H7 (cell line): ENCODE measurements at places on chromosomes 6 and 20.

- DNase-seq: no peak
These were observed 8.2 kb downstream of the SPDEF start for GRCh38 chr6:34547701-34548644.

- no peak for DNase-seq
These were observed 36.8 kb upstream of the CLIC5 start for GRCh38 chr6:46052479-46052878.

DNA sequence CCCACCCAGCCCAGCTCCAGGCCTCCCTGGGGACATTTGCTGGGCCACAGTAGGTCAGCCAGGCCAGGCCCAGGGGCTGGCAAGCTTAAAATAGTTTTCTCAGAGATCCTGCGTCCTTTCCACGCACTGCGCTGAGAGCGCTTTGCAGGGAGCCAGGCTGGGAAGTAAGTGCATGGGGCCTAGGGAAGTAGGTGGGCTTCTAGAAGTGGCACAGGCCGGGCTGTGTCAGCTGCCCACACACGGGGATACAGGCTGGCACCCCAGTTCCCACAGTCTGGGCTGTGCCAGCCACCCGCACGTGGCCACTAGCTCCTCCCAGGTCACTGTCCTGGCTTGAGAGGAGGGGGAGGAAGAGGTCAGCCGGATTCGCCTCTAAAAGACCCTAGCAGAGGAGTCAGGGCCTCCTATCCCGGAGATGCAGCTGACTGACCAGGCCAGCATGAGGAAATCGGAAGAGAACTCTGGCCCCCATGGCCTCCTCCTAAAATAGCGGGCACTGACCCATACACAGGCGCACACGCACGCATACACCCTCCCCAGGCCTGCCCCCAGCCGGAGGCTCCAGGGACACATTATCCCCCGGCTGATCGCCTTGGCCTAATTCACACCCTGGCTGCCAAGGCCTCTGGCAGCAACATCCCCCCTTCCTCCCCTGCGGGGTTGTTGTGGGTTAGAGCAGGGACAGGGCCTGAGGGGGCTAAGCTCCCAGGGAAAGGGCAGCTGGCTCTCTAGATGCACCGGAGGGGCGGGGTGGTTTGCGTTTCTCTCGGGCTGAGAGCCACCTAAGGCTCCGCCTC, 5.4 kb downstream of the SLCO4A1 start:
- no peak for DNase-seq

DNA sequence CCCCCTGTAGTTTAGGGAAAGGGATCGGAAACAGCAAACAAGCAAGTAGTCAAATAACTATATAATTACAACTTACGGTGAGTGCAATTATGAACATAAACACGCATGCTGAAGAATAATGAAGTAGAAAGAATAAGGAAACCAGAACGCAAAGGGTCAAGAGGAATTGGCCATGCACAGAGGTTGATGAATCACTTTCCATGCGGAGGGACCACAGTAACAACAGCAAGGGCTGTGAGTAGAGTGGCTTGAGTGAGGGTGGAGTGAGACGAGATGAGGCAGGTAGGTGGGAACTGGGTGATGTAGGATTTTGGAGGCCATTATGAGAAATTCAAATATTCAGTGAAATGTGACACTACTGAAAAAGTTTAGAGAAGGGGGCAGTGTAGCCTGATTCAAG, 112.2 kb upstream of the LAMP5 start:
- no peak for DNase-seq

DNA sequence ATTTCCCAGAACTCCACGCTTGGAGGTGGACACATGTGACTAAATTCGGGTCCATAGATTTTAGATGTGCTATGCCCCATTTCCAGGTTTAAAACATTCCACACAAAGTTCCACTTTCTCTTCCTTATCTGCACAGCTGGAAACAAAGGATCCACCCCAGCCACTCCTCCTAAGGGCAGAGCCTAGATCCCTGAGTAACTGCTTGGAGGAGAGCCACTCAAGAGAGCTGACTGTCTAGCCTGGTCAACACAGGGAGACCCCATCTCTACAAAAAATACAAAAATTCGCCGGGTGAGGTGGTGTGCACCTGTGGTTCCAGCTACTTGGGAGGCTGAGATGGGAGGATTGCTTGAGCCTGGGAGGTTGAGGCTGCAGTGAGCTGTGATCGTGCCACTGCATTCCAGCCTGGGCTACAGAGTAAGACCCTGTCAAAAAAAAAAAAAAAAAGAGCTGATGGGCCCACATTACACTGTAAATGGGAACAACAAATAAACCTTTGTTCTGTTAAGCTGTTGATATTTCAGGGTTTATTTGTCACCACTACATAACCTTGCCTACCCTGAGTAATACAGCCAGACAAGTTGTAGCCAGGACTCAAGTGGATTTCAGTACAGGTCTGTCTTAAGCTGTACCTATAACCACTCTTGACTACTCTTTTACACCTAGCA, 25.8 kb upstream of the SNRPC start:
- DNase-seq: no peak

GRCh38 chr20:48224533-48225050, 439.3 kb upstream of the SULF2 start:
- DNase-seq: no peak

- DNase-seq: no peak
These were observed 338.2 kb upstream of the PREP start for GRCh38 chr6:105740946-105741645.

DNA sequence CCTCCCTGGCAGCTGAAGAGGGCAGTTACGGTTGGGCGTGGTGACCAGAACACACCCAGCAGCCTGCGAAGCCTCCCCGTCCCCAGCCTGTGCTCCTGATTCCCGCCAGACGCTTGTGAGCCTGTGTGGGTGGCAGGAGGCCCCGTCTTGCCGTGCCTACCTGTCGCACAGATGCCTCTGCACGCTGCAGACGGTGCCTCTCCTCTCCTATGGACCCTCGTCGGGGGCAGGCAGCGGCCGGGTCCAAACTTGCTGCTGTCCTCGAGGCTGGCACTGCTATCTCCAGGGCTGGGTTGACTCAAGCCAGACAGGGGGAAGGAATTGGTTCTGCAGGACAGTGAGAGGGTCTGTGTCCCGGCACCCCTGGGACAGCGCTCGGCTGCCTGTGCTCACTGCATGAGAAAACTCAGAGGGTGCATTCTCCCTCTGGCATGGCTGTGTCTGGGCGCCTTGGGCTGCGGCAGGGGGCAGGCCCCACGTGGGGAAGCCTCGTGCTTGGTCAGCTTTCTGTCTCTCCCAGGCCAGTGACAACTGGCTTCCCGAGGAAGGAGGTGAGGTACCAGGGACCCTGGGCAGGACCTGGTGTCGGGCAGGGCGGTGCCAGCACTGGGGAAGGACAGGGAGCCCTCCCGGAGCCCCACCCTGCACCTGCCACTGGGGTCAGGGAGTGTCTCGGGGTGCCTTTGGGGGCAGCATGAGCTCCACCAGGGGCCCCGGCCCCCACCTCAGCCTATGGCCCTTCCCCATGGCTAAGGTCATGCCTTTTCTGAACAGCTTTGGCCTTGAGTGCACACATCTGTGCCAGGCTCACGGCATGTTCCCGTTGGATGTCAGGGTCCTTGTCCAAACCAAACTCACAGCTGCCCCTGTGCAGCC, 127.5 kb downstream of the TAF4 start:
- DNase-seq: peak; percentile 69

- no peak for DNase-seq
These were observed 90.5 kb downstream of the BANF2 start for GRCh38 chr20:17790296-17790695.

GRCh38 chr6:37283671-37284151, 25.8 kb upstream of the TMEM217 start:
- no peak for DNase-seq

- peak; percentile 76 for DNase-seq
These were observed 51.0 kb upstream of the TCF21 start for GRCh38 chr6:133837801-133838349.

- no peak for DNase-seq
These were observed 88.2 kb upstream of the DST start for GRCh38 chr6:56730663-56731529.

GRCh38 chr20:23641936-23642751, 4.4 kb upstream of the CST3 start:
- DNase-seq: no peak

DNA sequence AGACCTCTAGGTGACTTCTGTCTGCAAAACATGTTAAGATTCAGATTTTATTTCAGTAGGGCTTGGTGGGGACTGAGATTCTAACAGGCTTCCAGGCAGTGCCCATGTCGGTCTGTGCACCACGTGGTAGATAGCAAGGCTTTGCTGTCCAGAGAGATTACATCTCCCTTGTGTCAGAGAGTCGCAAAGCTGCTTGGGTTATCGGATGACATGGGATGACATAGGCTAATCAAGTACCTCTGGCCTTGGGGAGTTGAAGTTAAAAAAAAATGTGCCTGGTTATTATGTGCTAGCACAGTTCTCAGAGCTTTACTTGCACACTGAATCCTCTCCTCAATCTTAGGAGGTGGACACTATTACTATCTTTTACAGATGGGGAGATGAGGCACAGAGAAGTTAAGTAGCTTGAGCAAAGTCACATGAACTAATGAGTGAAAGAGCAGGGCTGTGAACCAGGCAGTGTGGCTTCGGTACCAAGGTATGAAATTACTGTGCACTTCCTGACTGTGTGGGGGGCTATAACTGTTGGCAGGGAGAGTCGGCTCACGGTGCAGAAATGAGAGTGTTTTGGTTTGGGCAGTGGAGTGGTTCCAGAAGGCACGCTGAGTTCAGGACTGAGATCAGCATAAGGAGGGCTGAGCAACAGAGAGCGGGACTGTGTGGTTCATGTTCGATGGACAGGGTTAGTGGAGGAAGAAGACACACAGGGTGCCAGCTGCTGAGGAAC, 41.1 kb downstream of the FARS2 start:
- DNase-seq: no peak

GRCh38 chr6:36347621-36348020, 10.9 kb upstream of the BNIP5 start:
- no peak for DNase-seq

DNA sequence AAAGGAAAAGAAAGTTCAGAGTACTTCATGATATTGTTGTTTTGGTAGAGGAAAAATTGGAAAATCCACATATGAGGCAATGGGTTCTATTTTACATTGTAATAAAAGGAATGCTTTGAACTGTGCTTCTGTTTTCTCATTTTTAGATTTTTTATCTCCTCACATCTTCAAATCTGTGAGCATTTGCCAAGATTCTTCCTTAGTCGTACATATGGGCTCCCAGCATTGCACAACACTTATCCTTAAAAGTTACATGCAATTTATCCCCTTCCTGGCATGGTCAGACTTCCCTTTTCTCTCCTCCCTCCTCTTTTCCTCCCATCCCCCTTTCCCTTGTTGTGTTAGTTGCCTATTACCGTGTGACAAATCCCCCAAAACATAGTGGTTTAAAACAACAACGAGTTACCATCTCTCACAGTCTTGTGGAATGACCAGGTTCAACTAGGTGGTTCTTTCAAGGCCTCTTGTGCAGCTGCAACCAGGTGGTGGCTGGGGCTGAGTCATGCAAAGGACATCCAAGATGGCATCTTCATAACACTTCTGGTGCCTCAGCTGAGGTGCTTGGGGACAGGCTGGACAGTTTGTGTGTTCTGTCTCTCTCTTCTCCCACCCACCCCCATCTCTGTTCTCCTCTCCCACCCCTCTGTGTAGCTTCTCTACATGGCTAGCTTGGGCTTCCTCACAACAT, 68.7 kb downstream of the TXNDC5 start:
- DNase-seq: no peak

GRCh38 chr20:8812817-8813216, 256.1 kb upstream of the PLCB4 start:
- peak; percentile 11 for DNase-seq

- no peak for DNase-seq
These were observed 100.8 kb downstream of the TNFAIP3 start for GRCh38 chr6:137967689-137968454.

DNA sequence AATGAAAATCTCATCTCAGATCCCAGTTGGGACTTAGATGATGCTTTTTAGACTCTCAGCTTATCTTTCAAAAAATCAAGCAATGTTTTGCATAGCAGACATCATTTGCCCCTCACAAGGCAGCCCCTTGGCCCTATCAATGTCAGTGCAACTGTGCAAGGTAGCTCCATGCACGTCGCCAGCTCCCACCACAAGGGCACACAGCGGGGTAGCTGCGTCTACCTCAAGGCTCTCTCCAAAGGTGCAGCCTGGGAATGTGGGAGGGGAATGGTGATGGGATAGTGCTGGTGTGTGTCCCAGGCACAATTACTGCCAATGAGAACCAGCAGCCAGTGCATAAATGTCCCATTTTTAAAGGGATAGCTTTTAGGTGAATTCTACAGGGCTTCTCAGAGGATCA, 137.5 kb upstream of the SYNDIG1 start:
- no peak for DNase-seq

DNA sequence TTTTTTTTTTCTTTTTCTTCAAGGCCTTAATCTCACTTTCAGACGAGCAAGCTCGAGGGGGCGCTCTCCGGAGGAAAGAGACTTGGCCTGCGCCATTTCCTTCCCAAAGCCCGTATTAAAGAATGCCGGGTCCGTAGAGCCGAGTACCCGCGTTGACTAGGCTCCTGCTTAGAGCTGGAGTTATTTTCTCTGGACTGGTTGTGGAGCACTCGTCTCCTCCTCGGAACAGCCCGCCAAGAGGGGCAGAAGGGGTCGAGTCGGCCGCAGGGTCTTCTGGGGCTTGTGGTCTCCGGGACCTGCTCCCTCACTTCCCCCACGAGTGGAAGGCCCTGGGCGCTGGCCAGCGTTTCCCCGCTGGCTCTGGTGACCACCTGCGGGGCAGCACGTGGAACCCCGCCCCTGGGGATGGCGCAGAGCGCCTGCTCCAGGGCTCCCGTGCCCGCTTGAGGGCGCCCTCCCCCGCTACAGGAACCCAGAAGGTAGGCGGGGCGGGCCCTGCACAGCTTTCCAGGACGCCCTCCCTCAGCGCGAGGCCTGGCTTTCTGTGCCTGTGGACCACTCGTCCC, 2.7 kb upstream of the MEI4 start:
- DNase-seq: peak; percentile 91

- DNase-seq: peak; percentile 22
These were observed 42.5 kb upstream of the PNISR start for GRCh38 chr6:99467509-99468106.

GRCh38 chr6:129567374-129567773, 142.6 kb downstream of the ARHGAP18 start:
- peak; percentile 3 for DNase-seq

GRCh38 chr6:25322692-25323091, 43.5 kb downstream of the CARMIL1 start:
- DNase-seq: no peak

DNA sequence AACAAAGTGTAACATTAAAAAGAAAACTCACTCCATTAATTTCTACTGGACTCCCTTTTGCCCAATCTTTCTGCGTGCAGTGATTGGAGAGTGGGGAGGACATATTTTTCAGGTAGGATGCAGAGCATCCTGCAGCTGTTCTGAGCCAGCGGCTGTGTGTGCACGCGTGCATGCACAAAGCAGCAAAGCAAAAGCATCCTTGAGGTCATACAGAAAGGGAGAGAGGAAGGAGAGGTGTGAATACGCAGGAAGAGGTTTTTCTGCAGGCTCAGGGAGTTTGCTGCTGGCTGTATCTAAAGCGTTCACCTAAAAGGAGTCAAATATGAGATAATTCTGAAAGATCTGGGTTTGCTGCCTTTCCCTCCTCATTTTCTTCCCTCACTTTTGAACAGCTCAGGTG, 108.4 kb downstream of the HUS1B start:
- DNase-seq: no peak
